ENCODE measurements at places on chromosomes 12 and 14.

- no peak for DNase-seq
Observed at GRCh38 chr14:75610834-75611233, 32.4 kb downstream of the FLVCR2 start.

GRCh38 chr12:120228041-120228290, 27.1 kb upstream of the RPLP0 start:
- no peak for DNase-seq

DNA sequence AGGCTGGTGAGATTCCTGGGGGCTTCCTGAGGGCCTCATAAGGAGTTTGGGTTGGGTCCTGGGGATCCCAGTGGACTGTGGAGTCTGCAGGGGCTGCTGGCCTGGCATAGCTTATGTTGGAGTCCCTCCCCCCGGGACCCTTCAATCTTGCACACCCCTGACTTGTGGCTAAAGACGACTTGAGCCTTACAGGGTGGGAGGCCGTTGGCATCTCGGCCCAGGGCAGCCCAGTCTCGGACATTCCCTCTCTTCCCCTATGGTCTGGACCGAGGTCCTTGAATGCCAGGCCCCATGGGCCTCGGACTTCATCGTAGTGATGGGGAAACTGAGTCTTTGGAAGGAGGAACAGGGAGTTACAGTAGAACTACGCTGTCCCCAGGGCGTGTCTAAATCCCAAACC, 12.5 kb downstream of the RTL1 start:
- no peak for DNase-seq

DNA sequence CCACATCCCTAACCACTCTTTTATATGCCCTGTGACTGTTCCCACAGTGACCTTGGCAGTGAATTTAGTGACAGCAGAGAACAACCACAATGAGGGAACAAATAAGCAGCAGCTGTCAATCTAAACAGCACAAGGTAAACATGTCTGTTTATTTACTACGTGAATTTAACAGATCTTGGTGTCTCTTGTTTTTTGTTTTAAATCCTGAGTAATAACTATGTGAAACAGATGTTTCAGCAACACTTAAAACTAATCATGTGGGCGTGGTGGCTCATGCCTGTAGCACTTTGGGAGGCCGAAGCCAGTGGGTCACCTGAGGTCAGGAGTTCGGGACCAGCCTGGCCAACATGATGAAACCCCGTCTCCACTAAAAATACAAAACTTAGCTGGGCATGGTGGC, 17.0 kb upstream of the CFAP54 start:
- no peak for DNase-seq

- no peak for DNase-seq
Observed at GRCh38 chr12:121773011-121773777, 20.3 kb downstream of the RHOF start.
